ENCODE measurements at places on chromosomes 6 and 20.

- DNase-seq: peak; percentile 51
These were observed 63.0 kb upstream of the CD2AP start for GRCh38 chr6:47414423-47415167.

- no peak for DNase-seq
These were observed 81.0 kb downstream of the COL9A1 start for GRCh38 chr6:70221715-70222438.

DNA sequence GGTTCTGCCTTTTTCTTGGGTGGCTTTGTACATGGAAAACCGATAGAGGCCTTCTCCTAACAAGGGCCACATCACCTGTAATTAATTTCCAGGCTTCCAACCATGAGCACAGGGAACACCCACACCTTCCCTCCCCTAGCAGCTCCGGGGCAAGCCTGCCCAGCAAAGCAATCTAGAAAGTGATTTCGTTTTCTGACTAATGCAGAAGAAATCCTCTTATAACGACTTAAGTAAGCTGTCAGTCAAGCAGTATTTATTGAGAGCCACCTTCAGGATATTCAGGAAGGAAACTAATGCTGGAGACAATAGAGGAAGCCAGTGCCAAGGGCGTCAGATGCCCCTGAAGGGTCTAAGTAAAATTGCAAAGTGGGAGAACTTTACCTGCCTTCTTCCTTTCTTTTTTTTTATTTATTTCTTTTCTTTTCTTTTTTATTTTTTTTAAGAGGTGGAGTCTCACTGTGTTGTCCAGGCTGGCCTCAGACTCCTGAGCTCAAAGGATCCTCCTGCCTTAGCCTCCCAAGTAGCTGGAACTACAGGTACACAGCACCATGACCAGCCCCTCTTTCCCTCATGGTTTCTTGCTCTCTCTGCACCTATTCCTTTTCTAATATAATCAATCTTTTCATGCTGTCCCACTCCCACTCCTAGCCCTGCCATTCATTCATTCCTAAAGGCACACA lies 67.5 kb upstream of the MBOAT1 start:
- DNase-seq: no peak

DNA sequence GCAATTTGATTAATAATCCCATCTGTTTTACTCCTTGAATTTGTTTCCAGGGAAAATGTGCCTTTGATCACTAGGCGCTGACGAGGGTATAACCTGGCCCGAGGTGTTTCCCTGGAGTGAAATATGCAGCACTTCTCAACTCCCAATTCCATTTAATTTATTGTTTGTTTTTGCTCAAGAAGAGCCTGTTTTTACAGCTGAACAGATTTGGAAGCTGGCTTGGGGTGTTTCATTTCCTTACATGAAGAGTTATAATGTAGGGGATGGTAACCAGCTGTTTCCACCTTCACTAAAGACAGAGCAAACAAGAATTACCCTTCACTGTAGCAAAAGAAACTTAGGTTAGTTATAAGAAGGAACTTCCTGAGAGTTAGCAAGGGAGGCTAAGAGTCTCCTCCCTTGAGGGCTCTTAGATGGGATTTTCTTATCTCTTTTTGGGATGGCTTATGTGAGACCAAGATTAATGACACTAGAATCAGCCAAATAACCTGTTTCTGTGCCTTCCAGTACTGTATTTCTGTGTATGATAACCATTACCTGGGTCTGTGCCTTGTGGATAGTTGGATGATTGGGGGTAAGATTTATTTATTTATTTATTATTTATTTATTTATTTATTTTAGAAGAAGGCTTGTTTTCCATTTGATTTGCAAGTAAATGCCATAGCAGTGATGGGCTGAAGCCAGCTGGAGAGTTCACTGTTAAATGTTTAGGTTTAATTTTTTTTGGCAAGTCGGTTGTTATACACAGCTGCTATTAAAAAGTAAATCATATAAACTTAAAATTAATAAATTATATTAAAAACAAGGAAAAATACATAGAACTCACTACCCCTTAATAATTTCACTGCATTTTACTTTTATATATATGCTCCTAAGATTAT lies 162.2 kb upstream of the BMP2 start:
- no peak for DNase-seq

- DNase-seq: no peak
These were observed 532 bp upstream of the PM20D2 start for GRCh38 chr6:89145091-89145955.

DNA sequence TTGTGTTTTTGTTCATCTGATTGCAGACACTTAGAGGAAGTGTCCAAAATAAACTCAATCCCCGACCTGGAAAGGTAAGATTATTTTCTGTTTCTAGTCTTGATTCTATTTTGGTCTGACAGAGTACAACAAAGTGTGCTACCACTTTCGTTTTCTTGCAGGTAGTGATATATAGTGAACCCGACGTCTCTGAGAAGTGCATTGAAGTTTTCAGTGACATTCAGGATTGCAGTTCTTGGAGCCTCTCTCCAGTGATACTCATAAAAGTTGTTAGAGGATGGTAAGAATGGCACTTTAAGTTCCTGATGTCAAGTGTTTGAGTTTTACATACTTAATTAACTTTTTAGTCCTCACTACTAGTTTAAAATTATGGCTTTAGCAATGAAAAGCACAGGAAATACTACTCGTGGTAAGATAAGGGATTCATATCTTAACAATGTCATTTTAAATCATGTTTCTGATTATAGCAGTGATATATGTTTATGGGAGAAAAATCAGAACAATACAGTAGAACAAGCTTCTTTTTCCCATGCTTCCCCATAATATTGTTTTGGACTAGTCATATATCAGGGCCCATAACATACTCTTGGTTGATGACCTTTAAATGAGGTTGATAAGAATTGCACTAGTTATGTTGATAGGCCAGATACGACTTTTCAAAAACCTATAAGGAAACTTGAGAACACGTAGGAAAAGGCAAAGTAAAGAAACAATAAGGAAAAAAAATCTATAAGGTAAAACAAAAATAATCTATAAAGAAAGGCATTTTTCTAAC lies 104.0 kb downstream of the RTN4IP1 start:
- no peak for DNase-seq

DNA sequence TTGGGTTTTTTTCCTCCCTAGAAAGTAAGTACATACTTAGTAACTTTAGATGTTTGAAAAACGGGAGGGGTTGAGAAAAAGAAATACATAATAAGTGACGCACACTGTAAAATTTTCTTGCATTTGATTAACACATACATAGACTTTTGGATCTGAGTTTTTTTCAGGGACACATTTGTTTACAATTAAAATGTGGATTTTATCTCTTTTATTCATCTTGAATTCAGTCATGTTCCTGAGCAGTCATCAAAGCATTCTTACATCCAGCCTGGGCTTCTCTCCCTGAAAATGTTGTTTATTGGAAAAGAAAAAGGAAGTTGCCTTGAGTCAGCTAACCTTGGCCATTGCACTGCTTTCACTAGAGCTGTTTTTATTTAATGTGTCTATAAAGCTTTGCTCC lies 8.7 kb upstream of the RPP40 start:
- peak; percentile 74 for DNase-seq

DNA sequence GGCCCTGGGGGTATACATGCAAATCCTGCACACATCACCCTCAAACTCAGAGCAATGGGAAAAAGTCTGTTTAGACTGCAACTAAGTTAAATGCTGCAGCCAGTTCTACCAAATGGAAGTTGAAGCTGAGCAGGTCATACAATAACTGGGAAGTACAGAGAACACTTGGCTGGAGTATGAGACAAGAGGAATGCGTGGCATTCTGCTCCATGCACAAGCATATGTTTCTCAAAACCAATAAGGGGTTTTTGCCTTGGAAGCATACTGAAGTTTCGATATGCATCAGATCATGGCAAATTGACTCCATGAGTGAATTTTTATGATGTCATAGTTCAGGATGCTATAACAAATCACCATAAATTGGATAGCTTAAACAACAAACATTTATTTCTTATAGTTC lies 193.8 kb downstream of the COL12A1 start:
- peak; percentile 73 for DNase-seq

- DNase-seq: no peak
These were observed 60.2 kb upstream of the STX16 start for GRCh38 chr20:58590679-58591473.

DNA sequence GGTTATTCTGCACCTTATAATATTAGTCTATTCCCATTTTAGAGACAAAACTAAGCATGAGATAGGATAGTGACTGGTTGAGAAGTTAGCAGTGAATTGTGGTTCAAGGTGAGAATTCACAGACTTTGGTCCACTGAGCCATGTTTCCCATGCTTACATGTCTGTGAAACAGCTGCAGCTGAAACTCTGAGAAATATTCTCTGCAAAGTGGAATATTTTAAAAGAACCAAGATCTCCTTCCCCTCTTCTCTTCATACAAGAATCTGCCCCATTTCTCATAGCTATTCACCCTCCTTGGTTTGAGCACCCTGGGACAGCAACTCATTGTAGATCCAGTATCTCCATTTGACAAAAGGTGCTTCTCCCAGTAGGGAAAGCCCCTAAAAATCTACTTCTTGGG lies 70.2 kb upstream of the TMEM170B start:
- DNase-seq: no peak

DNA sequence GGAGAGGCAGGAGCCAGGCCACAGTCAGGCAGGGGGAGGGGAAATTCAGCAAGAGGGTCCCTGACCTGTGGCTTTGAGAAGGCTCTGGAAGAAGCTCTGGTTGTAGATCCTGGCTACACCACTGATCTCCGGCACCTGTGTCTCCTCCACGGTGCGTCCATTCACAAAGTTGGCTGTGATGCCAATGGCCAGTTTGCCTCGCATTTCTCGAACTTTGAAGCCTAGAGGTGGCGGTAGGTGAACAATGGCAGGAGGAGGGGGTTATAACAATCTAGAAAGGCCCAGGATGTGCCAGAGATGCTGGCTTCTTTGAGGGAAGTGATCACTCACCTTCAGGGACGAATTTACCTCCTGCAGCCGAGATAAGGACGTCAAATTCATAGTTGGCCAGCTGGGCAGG lies 3.4 kb downstream of the MICAL1 start:
- no peak for DNase-seq

- no peak for DNase-seq
These were observed 99.0 kb upstream of the SOX4 start for GRCh38 chr6:21494505-21494904.

DNA sequence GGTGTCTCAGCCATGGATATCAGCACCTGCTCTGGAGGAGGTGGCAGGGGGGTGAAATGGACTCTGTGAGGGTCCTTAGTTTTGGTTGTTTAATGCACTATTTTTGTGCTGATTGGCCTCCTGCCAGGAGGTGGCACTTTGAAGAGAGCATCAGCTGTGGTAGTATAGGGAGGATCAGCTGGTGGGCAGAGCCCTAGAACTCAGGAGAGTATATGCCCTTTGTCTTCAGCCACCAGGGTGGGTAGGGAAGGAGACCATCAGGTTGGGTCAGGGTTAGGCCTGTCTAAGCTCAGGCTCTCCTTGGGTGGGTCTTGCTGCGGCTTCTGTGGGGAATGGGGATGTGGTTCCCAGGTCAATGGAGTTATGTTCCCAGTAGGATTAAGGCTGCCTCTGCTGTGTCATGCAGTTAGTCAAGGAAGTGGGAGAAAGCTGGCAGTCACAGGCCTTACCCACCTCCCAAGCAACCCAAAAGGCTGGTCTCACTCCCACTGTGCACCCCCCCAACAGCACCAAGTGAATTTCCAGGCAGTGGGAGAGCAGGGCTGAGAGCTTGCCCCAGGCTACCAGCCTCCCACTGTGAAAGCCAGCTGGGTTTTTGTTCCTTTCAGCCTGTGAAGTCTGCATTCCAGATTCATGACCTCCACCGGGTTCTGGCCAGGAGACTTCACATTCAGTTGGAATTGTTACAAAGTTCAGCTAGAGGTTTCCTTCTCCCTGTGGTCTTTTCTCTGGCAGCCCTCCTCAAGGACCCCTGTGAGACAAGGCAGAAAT lies 5.7 kb upstream of the OSTM1 start:
- peak; percentile 43 for DNase-seq

GRCh38 chr6:49618257-49618656 lies 18.4 kb downstream of the RHAG start:
- no peak for DNase-seq
